Effector CD4-positive, alpha-beta T cell (primary cell): ENCODE measurements at places on chromosomes 1 and 21.

DNA sequence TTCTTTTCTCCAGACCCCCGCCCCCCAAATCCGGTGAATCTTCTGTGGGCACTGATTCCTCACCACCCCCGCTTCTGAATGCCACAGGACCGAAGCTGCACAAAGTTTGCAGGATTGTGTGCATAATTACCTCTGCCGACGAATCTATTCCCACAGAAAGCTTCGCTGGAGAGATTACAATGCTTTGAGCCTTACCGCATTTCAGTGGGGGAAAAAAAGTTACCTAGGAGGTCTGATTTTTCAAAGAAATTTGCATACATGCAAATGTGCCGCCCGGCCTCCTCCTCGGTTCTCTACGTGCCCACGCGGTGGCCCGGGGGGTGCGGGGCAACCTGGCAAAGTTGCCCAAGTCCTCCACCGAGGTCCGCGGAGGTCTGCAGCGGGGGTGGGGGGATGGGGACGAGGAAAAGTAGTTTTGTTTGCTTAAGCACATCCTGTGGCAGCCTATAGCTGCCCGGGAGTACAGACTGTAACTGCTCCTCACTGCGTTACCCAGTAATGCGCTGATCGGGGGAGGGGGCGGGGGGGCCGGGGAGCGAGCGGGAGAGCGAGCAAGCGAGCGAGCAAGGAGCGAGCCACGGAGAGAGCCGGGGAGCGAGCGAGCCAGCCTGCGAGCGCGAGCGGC is 563 bp upstream of the NFIA start:
- DNase-seq, result peak; percentile 53

- no peak for DNase-seq
Observed at GRCh38 chr21:37341254-37341960, 25.2 kb upstream of the DYRK1A start.

GRCh38 chr1:112689842-112690237 is 15.4 kb downstream of the MOV10 start:
- DNase-seq, result no peak

- DNase-seq, result no peak
Observed at GRCh38 chr1:9356829-9357466, 64.3 kb downstream of the SPSB1 start.

GRCh38 chr1:63642901-63643300 is 49.7 kb downstream of the PGM1 start:
- DNase-seq, result no peak

GRCh38 chr1:14599800-14600199 is 1.3 kb downstream of the KAZN start:
- DNase-seq, result no peak

DNA sequence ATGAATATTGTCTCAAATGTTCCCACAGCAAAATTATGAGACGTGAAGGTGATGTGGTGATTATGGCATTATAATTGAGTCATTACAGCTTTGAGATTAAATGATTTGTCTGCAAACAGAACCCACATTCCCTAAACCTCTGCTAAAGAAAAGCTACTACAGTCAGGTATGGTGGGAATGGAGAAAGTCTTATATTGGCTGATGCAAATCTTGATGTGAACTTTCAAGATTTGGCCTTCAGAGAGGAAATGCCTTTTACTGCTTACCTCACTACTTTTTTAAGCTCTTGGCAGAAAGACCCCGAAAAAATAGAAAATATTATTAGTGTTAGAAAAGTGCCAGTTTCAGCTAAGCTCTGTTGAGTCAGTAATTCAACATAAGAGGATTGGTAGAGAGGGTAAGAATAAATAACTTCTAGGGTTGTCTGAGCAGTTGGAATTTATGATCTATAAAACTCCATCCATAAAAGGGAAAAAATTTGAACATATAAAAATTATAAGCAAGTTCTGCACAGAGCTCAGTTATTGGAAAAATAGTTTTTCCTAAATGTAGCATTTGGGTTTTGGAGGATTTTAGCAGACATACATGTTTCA is 47.8 kb upstream of the RGS5 start:
- no peak for DNase-seq

DNA sequence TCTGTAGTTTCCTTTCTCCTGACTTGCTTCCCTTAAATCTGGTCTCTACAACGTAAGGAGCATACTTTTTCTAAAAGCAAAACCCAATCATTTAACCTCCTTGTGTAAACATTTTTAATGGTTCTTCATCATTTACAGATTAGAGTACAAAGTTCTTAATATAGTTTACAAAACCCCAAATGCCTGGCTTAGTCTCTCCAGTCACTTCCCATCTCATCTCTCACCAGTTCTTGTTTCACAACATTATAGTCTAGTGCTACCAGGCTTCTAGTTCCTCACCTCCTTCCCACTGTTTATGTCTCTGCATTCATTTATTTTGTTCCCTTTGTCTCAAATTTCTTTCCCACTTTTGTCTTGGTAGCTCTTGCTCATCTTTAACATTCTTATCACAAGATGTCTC is 168.4 kb downstream of the FASLG start:
- no peak for DNase-seq

DNA sequence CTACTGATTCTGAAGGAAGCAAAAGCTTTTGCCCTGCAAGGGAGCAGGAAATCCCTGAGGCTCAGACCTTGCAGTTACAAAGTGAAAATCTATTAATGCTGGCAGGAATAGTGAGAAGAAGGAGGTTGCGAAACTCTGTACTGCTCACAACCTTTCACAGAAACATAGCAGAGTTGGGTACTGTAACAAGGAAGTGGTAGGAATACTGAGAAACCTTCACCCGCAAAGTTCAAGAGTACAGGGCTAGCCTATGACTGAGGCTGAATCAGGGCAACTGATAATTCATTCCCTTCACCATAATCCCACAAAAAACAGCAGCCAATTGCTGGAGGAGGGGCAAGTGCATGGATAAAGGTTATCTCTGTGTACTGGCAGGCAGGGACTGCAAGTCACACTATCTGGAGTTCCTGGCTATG is 23.9 kb upstream of the KCTD3 start:
- DNase-seq, result no peak

- DNase-seq, result no peak
Observed at GRCh38 chr1:20111452-20111851, 7.9 kb downstream of the PLA2G2D start.

GRCh38 chr1:201585901-201586300 is 47.0 kb downstream of the NAV1 start:
- DNase-seq, result no peak
